ENCODE measurements at places on chromosomes 16 and 17.

- no peak for DNase-seq
These were observed 60.4 kb upstream of the RPH3AL start for GRCh38 chr17:413016-413350.

GRCh38 chr17:45312477-45313420 is 4.1 kb downstream of the MAP3K14 start:
- DNase-seq = no peak

DNA sequence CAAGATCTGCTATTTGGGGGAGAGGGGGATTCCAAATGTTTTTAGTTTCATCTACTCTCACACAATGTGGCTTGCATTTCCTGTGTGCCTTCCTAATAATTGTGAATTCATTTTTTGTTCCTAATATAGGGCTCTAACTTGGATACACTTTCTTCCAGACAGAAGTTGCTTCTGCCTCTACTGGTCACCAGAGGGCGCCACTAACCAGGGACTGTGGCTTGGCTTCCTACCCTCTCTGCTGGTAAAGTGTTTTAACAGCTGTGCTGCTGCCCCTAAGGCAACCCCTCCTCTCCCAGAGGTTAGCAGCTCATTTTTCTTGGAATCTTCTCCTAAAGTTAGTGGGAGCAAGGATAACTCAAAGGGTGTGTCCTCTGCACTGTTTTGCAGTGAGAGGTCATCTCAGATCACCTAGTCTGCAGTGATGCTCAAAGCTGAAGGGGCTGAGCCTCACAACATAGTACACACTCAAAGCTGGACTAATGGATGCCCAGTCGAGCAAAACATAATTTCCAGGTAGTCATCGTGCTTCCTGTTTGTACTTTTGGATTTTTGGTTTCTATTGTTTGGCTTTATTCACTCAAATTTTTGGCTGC is 5.0 kb upstream of the PRSS54 start:
- no peak for DNase-seq

GRCh38 chr16:1839554-1839953 is 12.5 kb downstream of the FAHD1 start:
- DNase-seq = no peak

DNA sequence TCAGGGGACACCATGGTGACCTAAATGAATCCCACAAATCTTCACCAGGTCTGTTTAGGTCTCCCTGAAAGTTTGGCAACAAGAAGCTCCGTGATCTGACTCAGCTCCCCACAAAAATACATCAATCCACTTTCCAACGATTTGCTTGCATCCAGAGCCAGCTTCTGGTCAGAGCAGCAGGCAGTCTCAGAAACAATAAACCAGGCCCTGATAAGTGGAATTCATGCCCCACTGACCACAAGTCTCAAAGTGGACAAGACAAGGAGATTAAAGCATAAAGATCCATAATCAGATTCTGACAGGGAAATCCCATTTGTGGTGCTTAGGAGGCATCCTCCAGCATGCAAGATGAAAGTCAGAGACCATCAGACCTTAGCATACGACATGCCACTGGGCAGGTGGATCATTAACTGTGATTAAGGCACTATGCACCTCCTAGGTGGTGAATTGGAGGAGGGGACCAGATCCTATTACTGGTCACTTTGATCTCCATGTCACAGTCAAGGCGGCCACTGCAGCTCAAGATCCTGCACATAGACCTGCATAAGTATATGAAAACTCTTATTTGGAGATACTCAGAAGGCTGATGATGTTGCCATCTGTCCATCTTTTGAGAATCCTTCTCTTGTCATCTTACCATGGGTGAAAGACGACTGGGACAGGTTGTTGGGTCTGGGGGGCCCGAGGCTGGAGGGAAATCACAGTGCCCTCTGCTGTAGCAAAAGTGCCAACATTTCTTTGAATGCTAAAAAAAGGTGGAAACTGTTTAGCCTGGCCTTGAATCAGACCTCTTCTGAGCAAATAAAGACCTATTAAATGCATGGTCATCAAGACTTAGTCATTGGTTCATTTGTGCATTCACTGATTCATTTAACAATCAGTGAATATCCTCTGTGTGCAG is 309.2 kb upstream of the CCL2 start:
- no peak for DNase-seq

GRCh38 chr17:54180950-54181349 is 358.2 kb downstream of the KIF2B start:
- no peak for DNase-seq

GRCh38 chr16:20866145-20866772 is 33.9 kb downstream of the DCUN1D3 start:
- no peak for DNase-seq

DNA sequence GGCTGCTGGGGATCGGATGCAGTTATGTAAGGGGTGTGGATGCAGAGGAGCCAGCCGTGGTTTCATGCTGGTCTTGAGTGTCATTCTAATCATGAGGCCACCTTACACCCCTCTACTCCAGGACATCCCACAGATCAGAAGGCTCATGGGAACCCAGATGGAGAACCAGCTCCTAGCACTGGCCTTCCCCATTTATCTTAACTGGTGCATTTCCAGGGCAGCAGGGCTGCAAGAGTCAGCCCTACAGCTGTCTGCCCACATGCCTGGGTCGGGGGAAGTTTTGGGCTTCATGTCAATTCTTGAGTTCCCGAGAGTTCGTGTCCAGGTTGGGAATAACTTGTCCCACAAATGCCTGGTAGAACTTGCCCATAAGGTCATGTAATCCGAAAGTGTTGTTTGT is 29.1 kb downstream of the RPTOR start:
- DNase-seq = no peak

Measured in activated CD8-positive, alpha-beta memory T cell treated with anti-CD3 and anti-CD28 coated beads for 1 hour (primary cell).